ENCODE measurements at places on chromosomes 16 and 17.

GRCh38 chr16:84881702-84882521 is 62.1 kb downstream of the CRISPLD2 start:
- DNase-seq, result no peak

GRCh38 chr17:45241328-45242028 is 19.8 kb downstream of the FMNL1 start:
- DNase-seq, result no peak

DNA sequence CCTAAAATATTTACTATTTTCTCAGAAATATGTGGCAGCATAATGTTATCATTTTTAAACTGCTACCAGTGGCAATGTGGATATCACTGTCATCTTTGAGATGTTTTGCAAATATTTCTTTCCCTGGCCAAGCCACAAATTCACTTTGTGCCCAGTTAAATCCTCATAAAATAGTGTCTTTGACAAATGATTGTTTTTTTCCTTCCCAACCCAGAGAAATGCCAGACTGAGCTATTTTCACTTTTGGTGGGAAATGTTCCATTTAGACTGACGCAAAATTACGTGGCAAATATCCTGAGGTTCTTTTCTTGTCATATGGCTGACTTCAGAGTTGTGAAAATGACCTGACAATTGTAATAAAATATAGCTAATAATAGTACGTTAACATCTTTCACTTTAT is 807.0 kb upstream of the SOX9 start:
- DNase-seq, result no peak

DNA sequence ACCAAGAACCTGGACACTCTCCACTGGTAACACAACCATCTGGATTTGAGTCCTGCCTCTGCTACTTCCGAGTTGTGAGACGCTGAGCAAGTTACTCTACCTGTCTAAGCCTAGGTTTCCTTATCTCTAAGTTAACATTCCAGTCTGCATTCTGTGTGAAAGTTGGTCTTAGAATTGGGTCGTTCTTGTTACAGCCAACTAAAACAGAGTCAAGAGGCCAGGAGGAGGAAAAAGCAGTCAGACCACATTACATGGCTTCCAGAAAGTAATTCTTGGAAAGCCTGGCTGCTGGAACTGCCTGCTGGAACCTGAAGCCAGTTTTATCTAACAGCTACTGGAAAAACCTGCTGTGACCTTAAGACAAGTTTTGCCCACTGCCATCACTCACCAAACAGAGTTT is 38.4 kb upstream of the XYLT1 start:
- no peak for DNase-seq
